ENCODE measurements at places on chromosomes 2 and 18. TPM values are rescaled to one million over a fixed set of nuclear protein-coding genes. Genes with fewer than 3 reads are reported as not detected.

DNA sequence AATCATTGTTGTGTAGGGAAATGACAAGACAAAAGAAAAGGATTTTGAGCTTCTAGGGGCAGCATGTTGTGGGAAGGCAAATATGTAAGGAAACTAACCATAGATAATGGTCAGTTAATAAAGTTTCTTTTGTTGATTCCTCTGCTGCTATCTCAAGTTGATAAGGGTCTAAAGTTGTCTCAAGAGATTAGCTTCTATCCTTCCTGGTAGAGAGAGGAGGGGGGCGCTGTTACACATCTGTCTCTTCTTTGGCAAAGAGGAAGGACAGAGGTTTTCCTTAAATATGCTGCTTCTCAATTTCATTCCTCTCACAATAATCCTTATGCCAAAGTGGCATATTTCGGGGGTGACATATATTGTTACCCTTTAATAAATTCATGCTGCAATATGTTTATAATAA lies 944.0 kb downstream of the DPP10 start:
- DNase-seq: no peak

GRCh38 chr2:226077841-226078240 lies 678.3 kb downstream of the NYAP2 start:
- no peak for DNase-seq

DNA sequence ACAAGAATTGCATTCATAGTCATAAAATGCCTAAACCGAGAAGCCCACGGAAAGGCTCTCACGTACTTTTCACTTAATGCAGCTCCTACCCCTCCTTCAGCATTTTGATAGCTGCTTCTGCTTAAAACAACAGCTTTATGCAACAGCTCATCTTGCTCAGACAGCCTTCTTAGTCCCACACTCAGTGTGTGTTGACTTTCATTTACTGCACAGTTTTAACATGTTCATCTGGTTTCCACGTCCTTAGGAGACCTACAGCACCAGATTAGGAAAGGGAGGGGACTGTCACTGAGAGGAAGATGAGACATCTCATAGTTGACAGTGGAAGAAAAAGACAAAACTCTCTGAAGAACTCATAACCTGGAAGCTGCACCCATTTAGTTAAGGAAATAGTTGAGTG lies 435.4 kb downstream of the SETBP1 start:
- no peak for DNase-seq

- DNase-seq: no peak
These were observed 26.5 kb downstream of the FIGN start for GRCh38 chr2:163709270-163709669.

DNA sequence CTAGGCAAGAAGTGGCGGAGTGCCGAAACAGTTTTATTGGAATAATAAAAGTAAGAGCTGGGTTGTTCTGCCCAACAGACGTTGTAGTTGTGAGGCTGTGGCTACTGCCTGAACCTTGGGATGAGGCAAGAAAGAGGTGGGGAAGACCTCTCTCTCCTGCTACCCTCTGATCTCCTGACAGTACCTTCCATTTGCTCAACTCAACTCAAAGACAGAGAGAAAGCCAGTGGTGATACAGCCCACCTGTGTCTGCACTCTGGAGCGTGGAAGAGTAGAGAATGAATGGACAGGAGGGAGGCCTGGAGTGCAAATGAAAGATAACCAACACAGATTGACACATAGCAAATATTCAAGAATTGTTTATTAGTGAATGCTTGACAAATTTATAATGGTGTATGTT lies 590.3 kb downstream of the NYAP2 start:
- DNase-seq: no peak

DNA sequence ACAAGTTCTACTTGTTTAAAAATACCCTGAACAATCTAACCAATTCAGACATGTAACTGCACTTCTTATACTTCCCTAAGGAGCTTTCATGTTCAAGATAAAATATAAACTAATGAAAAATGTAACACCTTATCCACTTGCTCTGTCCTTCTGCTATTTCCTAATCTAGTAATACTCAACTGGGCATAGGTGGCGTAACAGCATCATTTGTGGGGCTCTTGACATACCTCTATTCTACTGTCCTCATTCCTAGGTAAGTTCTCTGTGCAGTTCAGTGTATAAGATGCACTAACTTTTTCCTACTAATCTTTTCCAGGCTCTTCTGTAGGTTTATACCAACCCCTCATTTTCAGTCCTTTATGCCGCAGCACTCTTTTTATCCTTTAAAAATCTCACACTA lies 36.7 kb downstream of the PRKD3 start:
- DNase-seq: peak; percentile 21

- DNase-seq: no peak
These were observed 310.2 kb upstream of the FIGN start for GRCh38 chr2:164046040-164046439.

GRCh38 chr2:191018048-191018447 lies 4.1 kb upstream of the STAT1 start:
- DNase-seq: no peak

- no peak for DNase-seq
These were observed 23.9 kb upstream of the GPR155 start for GRCh38 chr2:174510583-174511189.

DNA sequence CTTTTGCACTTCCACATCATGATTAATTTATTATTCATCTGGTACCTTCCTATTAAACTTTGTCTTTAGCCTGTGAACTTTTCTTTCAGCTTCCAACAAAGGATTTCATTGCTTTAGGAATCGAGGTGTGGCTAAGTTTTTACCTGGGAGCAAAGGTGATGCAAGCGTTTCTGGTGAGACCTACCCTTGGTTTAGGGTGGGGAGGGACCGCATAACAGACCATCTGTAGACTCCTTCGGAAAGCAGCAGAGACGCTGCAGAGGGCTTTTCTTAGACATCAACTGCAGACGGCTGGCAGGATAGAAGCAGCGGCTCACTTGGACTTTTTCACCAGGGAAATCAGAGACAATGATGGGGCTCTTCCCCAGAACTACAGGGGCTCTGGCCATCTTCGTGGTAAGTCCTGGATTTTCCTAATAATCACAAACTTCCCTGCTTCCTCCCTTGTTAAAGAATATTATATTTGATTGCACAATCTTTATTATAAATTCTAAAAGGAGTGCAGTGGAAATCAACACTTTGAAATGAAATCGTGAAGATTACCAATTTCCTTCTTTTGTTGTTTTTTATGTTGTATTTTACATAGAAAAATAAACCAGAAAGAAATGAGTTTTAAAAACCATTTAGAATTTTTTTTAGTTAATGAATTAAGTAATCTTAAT lies at the start of gene DSG3:
Gene DSG3 (plus strand): TSS at position 212 of the 662 bp plus-strand sequence. CDS start 137 bp downstream, at position 349.
- DNase-seq: no peak

DNA sequence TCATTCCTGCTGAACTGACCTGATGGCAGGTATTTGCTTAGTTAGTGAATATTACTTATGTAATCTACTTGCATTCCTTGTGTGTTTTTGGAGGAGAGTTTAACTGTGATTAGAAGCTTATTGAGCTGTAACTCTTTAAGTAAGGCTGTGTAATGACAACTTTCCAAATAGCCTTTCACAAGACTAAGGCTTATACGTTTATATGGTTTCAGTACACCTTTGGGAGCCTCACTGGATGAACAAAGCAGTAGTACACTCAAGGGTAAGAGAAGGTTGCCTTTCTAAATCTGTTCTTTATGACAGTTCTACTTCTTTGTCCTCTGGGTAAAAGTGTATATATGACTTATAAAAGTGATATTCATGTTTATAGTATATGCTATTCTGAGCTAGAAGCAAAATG lies 4.3 kb downstream of the ITPRID2 start:
- DNase-seq: no peak

GRCh38 chr2:217919781-217920351 lies 82.9 kb downstream of the TNS1 start:
- no peak for DNase-seq

DNA sequence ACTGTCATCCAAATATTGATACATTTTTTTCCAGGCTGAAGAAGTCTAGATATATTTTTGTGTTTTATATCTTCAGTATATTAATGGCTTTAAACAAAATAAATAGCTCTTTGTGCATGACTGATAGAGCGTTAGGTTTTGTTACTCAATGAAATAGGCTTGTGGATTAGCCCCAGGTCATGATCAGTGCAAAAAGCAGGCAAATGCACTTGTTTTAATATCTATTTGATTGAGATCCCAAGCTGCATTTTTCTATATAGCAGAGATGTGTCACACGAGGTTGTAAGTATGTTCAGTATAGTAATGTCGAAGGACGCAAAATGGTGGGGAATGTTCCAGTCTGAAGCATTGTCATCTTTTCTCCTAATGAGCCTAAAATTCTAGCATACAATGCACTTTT lies 198.5 kb downstream of the ZNF407 start:
- no peak for DNase-seq

DNA sequence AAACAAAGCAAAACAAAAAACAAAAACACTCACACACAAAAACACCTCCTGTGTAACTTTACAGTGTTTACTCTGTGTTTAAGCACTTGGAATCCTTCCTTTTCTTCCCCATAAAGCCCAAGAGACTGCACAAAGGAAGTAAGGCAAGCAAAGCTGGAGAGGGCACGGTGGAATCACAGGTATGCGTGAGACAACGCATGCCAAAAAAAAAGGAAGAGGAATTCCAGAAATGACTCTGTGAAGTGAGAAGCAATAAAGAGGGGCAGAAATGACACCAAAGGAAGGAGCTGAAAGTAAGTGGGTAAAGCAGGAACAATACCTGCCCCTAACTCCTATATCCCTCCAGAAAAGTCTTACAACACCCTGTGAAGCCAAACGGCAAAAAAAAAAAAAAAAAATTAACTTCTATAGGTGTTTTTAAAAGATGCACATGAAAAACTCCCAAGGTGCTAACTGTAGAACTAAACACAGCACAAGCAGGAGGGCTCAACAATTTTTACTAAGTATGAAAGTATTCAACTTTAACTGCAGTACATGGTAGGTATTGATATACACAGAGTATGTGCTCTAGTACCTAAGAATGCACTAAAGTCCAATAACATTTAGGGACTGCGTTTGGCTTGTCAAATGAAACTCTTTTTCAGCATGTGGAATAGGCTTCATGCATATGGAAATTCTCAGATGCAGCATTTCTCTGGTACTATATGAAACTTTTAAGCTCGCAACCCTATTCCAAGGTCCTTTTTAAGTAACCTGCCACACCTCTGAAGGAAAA lies 9.1 kb downstream of the RND3 start:
- DNase-seq: no peak

- peak; percentile 26 for DNase-seq
These were observed 29.9 kb downstream of the ANO7 start for GRCh38 chr2:241218131-241219029.

GRCh38 chr2:127640082-127641072 lies 5.6 kb upstream of the GPR17 start:
- DNase-seq: no peak

- no peak for DNase-seq
These were observed 4.0 kb downstream of the WDR54 start for GRCh38 chr2:74425523-74425922.

- DNase-seq: no peak
These were observed 2.9 kb downstream of the IWS1 start for GRCh38 chr2:127523269-127523939.

GRCh38 chr18:49967171-49967570 lies 153.8 kb upstream of the ACAA2 start:
- no peak for DNase-seq

GRCh38 chr2:96637385-96638143 lies 548 bp downstream of the KANSL3 start:
- DNase-seq: peak; percentile 71

DNA sequence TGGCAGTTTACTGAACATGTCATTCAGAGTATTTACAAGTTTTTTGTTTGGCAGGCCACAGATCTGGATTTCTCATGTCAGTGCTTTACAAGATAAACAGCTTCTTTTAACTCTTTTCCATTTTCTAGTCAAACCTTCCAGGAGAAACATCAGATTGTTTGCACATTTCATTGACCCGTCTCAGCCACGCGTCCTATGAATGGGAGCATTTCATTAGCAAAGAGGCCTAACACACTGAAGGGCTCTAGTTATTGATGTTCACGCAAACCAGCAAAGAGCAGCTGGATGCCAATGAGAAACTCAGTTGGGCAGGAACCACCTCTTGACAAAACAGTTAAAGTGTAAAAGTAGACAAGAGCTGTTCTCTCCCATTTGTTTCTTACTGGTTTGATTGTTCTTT lies 29.2 kb upstream of the MFF start:
- no peak for DNase-seq

- no peak for DNase-seq
These were observed 20.5 kb downstream of the RAD51AP2 start for GRCh38 chr2:17497718-17498117.

DNA sequence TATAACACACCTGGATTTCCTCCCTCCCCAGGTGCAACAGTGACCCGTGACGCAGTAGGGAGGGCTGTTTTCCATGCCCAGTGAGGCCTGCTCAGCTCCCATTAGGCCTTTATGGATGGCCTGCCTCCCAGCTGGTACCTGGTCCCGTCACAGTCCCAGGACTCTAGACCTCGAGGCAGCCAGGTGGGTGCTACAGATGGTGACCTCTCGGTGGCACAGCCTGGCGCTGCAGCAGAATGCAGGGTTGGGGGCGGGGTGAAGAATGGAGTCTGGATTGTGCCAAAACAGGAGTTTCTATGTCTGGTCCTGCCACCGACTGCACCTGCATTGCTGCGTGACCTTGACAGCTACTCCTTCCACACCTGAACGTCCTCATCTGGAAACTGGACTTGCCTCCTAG lies 18.0 kb upstream of the YWHAQ start:
- no peak for DNase-seq

DNA sequence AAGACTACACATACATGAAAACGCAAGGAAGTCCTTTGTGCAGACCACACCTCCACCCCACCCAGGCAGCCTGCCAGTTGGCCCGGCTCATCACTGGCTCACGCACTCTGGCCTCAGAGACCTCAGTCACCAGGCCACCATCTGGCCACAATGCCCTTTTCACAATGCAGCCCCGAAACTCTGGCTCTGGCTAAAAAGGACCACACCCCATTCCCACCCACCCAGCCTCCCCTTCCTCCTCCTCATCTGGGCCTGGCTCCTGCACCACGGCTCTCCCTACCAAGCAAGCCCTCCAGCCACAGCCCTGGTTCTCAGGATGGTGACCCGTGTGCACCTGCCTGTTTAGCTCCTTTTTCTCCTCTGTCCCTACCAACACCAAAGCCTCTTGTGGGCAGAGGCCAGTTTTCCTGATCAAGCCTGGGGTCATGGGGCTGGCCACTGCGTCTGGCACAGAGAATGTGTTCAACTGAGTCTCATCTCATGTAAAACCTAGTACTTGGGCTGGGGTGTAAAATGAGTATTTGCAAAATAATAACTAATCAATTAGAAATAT lies 7.4 kb downstream of the HDAC4 start:
- no peak for DNase-seq

RFX8 gene
- total RNA-seq: not detected

TMEM247 gene
- total RNA-seq: not detected

RAB1A gene
- 160 TPM for total RNA-seq

CIB4 gene
- total RNA-seq: not detected

EHD3 gene
- total RNA-seq: 3.7 TPM

LCT gene
- total RNA-seq: 0.02 TPM

ACOXL gene
- total RNA-seq: not detected

COL6A3 gene
- 0.17 TPM for total RNA-seq

ZCCHC2 gene
- 9.8 TPM for total RNA-seq

SFXN5 gene
- total RNA-seq: 13.7 TPM

NDC80 gene
- 32.3 TPM for total RNA-seq

NPHP1 gene
- total RNA-seq: 11.9 TPM

All from NCI-H460 (cell line).